ENCODE measurements at places on chromosomes 1 and 21.

- no peak for DNase-seq
Observed at GRCh38 chr1:109626682-109627408, 7.2 kb downstream of the AMPD2 start.

- DNase-seq, result peak; percentile 61
Observed at GRCh38 chr1:192914092-192914491, 105.3 kb downstream of the RGS2 start.

GRCh38 chr21:36127250-36127904, 7.5 kb upstream of the CBR3 start:
- DNase-seq, result no peak

DNA sequence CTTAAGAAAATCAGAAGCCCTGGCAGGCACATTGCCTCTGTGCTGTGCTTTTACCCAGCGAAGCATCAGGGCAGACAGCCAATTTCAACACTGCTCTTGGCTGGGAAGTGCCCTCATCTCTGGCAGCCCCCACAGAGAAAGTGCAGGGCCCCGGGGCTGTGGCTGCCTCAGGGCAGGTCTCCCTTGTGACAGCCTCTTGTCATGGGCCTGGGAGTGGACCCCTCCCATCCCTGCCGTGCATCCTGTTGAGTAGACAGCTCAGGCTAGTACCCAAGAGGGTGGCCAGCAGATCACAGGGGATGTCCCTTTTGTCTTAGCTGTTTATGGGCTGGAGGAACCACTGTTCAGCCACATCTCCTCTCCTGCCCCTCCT, 23.3 kb downstream of the TTC34 start:
- DNase-seq, result no peak

DNA sequence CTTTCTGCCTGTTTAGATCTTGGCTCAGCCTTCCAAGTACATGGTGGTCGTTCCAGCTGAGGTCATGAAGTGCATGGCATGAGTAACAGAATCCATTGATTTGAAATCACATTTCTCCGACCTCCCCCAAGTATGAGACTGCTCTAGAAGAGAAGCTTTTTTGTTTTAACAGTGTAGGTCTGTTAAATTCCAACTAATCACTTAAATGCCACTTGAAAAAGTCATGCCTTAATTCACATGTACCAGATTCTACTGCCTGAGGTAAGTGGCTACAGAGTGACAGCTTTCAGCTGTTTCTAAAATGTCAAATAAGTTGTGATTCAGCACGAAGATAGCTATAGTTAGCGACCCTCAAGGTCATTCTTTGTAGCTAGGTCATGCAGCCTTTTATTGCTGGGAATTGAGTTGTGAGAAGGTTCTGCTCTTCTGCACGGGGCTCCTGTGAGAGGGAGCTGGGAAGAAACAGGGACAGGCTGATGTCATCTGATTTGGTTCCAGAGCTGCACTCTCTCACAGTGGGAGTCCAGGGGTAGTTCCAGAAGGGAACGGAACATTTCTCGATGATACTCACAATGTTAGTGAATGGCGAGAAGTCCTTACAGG, 112.7 kb downstream of the VPS13D start:
- no peak for DNase-seq

DNA sequence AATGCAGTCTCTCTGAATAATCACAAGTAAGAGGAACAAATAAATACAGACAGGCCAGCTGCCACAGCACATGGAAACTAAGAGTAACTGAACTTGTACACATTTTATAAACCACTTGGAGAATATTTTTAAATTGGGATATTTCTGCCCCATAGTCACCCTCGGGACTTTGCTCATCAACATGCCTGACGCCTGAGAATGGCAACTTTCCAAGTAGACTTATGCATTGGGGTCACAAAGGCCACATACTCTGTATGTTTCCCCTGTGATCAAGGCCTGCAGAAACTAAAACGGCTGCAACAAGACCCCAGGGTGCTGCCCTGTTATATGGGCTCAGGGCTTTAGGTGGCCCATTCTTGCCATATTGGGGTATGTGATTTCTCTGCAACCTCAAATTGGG, 38.3 kb upstream of the GJA5 start:
- DNase-seq, result no peak

- DNase-seq, result no peak
Observed at GRCh38 chr21:43370888-43371570, 55.9 kb downstream of the SIK1 start.

GRCh38 chr1:32398401-32398800, 4.2 kb upstream of the BSDC1 start:
- DNase-seq, result peak; percentile 40

DNA sequence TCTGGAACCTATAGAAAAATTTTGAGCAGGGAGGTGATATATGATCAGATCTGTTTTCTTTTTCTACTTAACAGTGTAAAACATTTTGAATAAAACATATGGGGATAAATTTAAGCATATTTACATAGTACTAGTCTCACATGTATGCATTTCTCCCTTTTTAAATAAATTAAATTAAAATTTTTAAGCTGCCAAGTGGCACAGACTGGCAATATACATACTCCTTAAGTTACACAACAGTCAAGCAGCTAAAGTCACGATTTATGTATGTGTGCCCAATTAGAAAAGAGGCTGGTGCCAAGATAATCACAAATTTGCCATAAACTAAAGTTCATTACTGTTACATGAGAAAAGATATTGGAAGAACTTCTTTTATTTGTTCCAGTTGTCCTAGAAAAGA, 532.0 kb downstream of the RWDD3 start:
- no peak for DNase-seq

- no peak for DNase-seq
Observed at GRCh38 chr1:185921636-185922035, 187.4 kb downstream of the HMCN1 start.

GRCh38 chr1:98351561-98351960, 310.0 kb upstream of the SNX7 start:
- DNase-seq, result no peak

GRCh38 chr1:225617479-225617878, 35.4 kb downstream of the ENAH start:
- DNase-seq, result peak; percentile 33

GRCh38 chr1:65045022-65045817, 78.9 kb upstream of the JAK1 start:
- no peak for DNase-seq

- peak; percentile 76 for DNase-seq
Observed at GRCh38 chr1:230986976-230987375, 8.1 kb downstream of the ARV1 start.

- no peak for DNase-seq
Observed at GRCh38 chr1:201643835-201644104, 104.8 kb downstream of the NAV1 start.

DNA sequence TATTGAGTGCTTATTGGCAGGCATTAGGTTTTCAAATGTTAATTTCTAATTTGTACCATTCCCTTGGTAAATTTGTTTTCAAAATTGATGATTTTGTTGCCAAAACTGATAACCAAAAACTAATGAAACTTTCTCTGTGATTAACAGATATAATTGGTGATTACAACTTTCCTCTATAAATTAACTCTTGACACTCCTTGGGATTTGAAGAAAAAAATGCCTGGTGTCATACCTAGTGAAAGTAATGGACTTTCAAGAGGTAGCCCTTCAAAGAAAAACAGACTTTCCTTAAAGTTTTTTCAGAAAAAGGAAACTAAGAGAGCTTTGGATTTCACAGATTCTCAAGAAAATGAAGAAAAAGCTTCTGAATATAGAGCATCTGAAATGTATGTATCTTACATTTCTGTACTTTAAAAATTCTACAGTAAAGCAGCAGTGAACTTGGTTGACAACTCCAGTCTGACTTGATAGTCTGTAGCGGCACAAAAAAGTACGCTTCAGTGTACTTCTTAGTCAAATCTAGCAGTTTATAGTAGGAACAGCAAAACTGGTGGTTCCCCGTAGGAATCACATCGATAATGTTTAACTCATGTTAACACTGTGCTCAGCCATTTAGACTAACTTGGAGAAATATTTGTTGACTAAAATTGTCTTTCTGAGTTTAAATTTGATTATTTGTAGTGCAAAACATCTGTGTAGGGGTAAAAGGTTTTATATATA, 3.0 kb downstream of the USP1 start:
- peak; percentile 30 for DNase-seq

- peak; percentile 54 for DNase-seq
Observed at GRCh38 chr1:3352952-3353331, 101.5 kb upstream of the ARHGEF16 start.

- no peak for DNase-seq
Observed at GRCh38 chr1:43302201-43302600, 1.4 kb downstream of the TIE1 start.

DNA sequence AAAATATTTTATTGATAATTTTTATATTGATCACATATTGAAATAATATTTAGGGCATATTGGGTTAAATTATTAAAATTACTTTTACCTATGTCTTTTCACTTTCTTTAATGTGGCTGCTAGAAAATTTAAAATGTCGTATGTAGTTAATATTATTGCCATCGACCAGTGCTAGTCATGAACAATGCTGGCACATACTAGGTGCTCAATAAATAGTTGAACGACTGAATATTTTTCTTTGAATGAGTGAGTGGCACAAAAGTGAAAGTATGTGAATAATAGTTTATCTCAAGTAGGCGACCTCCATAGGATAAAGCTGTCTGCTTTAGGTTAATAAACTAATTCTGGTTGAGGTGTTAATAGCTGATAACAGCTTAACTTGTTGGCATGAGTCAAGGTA, 150.8 kb upstream of the FGGY start:
- DNase-seq, result no peak
